ENCODE measurements at places on chromosomes 4 and X.

GRCh38 chr4:38867478-38868058 lies at the start of gene FAM114A1:
TSS of gene FAM114A1 (plus strand) at chr4:38867806. CDS start at chr4:38878079, 10,273 bp downstream.
- DNase-seq, result peak; percentile 58

GRCh38 chr4:66955784-66956183 lies 589.5 kb downstream of the CENPC start:
- no peak for DNase-seq

- DNase-seq, result peak; percentile 70
These were observed 325.0 kb downstream of the ARHGAP10 start for GRCh38 chr4:148056879-148057278.

GRCh38 chr4:7777871-7778509 lies 161.7 kb downstream of the AFAP1 start:
- no peak for DNase-seq

DNA sequence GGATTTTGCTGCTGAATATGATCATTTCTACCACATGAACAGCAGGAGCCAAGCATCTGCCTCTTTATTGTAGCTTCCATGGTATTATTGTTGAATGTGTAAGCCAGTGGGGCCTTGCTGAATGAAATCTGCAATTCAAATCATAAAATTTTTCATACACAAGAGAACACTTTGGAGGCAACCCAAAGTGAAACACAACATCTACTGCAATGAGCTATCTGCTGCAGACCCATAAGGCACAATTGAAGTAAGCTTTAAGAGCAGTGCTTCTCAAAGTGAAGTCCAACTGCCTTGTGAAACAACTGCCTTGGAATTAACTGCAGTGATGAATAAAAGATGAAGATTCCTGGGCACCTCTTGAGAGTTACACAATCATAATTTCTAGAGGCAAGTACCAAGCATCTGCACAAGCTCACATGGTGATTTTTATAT lies 626.3 kb upstream of the INTU start:
- no peak for DNase-seq

DNA sequence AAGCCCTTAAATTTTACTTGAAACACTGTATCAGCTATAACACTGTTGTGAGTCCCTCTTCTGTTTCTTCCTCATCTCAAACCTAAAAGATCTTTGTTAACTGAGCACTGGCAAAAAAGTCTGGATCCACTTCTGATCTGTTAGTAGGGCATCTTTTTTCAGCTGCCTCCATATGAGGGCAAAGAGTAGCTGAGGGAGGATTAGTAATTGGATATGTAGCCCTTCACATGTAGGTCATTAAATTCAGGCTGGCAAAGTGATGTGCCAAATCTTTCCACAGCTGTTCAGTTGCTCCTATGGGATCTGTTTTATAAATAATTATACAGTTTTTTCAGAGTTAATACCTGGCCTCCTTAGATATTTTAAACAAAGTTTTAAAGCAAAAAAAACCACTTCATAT lies 1.1 kb upstream of the TRMT10A start:
- DNase-seq, result no peak

GRCh38 chr4:121070696-121071639 lies 1.4 kb downstream of the NDNF start:
- DNase-seq, result peak; percentile 49

DNA sequence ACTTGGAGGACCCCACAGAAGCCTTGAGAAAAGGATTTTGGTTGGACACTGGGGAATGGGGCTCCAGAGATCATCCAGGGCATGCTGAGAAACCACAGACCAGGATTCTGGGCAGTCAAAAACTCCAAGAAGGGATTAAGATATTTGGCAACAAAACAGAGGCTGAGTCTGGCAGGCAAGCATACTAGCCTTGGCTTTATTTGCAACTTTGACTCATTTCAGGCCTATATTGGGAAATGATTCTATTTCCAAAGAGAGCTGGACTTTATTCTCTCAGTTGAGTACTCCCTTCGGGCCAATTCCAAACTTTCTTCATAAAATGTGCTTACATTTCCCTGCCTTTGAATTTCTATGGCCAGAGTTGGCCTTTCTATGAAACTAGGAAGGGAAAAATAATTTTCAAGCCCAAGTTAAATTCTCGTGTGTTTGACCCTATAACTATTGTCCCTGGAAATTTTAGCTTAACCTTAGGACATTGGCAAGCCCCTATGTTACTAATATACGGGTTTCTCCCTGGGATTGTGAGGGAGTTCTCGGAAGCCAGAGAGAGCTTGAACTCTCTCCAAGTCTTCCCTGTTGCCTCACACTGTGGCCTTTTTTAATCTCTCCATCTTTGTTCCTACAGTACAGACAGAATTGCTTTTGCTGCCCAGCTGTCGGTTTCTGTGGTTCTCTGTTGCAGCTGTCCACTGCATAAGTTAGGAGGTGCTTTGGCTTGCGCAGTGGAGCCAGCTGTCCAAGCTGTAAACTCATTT lies 112.6 kb upstream of the FAM9A start:
- DNase-seq, result no peak

All from activated T-cell treated with anti-CD3 and anti-CD28 coated beads, Interleukin-2, amount 50 U/mL, for 24 hours (primary cell).